ENCODE measurements at places on chromosomes 5 and 9.
A peak's percentile ranks its signal among the peaks of the same experiment; 100 is the strongest.

GRCh38 chr5:172266071-172266675, 17.4 kb downstream of the UBTD2 start:
- no peak for DNase-seq

DNA sequence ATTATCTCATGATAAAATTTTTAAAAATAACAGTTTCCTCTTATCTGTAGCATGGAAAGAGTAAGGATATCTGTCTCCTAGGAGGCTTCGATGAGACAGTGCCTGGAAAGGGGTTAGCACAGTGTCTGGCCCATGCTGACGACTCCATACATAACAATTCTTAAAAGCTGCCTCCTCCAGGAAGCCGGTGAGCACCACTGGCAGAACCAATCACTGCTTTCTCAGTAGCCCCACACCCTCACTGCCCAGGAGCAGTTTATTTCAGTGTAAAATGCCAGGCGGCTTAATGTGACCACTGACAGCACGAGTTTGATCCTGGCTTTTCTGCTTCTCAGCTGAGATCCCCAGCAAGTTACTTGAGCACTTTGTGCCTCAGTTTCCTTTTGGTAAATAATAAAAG, 1.2 kb upstream of the NIPAL4 start:
- no peak for DNase-seq

- DNase-seq = no peak
These were observed 37.4 kb upstream of the SLC44A1 start for GRCh38 chr9:105206821-105207699.

- DNase-seq = no peak
These were observed 7.2 kb upstream of the TMEFF1 start for GRCh38 chr9:100465761-100466160.

GRCh38 chr9:11241779-11242178, 629.0 kb upstream of the PTPRD start:
- DNase-seq = no peak

DNA sequence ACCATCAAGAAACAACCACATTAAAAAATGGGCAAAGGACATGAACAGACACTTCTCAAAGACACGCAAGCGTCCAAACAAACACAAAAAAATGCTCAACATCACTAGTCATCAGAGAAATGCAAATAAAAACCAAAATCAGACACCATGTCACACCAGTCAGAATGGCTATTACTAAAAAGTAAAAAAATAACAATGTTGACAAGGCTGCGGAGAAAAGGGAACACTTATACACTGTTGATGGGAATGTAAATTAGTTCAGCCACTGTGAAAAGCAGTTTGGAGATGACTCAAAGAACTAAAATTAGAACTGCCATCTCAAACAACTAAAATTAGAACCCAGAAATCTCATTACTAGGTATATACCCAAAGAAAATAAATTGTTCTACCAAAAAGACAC, 80.4 kb downstream of the CAAP1 start:
- no peak for DNase-seq

- no peak for DNase-seq
These were observed at the start of gene F2RL2 for GRCh38 chr5:76622973-76623596. Gene F2RL2 (minus strand): TSS chr5:76623403. CDS start chr5:76623230, 173 bp downstream.

DNA sequence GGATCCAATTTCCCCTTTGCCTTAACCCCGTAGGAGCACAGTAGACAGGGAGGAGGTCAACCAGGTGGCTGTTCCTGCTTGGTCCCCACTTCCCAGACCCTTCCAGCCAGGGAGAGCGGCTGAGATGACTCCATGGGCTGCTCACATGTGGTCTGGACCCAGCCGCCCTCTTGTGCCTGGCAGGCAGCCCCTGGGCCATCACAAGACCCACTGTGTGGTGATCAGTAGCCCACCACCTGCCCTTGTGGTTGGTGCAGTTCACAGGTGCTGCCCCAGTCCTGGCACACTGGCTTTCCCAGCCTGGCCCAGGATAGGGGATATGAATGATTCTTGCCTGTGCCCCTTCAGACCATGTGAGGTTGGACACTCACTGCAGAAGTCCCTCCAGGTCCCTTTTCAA, 1556.7 kb downstream of the FOXD4L5 start:
- no peak for DNase-seq

DNA sequence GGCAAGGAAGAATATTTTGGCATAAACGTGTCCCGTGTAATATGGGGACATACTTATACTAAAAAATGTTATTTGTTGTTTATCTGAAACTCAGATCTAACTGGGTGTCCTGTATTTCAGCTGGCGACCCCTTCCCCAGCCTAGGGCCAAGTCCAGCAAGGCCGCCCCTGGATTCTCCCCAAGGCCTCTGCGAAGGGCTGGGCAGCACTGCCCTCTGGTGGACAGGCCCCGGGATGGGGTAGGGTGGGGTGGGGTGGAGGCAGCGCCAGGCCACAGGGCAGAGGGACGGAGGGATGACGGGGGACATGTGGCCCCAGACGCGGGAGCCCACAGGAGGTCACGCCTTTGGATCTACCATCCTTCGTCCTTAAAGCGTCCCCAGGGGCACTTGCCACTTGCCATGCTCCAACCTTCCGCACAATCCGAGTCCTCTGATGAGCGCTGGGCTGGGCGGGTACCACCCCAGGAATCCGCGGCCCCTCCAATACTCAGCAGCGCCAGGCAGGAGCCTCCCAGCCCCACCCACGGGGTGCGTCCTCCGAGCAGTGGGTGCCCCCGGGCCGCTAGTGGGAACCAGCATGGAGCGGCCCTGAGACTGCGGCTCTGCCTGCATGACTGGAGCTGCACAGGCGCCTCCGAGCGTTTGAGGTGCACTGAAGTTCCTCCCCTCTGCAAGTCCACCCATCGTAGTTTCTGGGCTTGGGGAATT, 7.1 kb upstream of the AGPAT2 start:
- DNase-seq = no peak

GRCh38 chr9:122777935-122778627, 10.7 kb upstream of the OR5C1 start:
- no peak for DNase-seq

DNA sequence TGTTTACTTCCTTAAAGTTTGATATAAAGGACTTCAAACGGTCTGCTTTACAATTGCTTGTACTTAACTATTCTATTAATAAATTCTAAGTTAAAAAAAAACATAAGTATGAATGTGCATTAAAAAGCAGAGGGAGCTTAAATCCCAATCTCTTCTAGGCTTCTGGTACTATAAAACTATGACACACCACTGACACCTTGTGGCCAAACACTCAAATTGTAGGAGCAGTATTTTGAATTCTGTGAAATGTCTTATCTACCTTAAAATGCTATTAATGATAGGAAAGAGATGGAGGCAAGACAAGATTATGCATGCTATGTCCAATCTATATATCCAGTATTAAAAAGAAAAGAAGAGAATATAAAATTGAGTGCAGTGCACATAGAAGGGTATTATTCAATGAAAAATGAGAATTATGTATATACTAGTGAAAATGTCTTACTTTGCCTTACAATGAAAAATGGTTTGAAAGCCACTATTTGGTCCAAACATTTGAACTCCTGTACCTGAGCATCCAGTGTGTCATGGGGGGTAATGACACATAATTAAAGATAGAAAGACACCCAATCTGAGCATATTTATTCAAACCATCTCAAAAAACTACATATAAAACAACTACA, 87.6 kb downstream of the ERP44 start:
- peak; percentile 45 for DNase-seq

DNA sequence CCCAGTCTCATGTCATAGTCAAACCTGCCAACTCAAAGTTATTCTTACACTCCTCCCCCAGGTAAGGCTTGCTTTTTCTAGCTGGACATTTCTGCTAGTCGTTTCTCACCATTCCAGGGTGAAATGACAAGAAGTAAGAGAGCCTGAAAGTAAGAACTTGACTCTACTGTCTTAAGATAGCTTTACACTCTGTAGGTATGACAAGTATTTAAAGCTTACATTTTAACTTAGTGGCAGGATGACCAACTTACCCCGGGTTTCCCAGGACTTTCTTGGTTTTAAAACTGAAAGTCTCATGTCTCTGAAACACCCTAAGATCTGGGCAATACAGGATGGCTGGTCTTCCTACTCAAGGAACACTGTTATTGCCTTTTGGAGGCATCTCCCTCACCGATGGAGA, 67.5 kb upstream of the PIK3R1 start:
- DNase-seq = no peak

GRCh38 chr9:98214811-98215210, 22.4 kb upstream of the CORO2A start:
- no peak for DNase-seq

DNA sequence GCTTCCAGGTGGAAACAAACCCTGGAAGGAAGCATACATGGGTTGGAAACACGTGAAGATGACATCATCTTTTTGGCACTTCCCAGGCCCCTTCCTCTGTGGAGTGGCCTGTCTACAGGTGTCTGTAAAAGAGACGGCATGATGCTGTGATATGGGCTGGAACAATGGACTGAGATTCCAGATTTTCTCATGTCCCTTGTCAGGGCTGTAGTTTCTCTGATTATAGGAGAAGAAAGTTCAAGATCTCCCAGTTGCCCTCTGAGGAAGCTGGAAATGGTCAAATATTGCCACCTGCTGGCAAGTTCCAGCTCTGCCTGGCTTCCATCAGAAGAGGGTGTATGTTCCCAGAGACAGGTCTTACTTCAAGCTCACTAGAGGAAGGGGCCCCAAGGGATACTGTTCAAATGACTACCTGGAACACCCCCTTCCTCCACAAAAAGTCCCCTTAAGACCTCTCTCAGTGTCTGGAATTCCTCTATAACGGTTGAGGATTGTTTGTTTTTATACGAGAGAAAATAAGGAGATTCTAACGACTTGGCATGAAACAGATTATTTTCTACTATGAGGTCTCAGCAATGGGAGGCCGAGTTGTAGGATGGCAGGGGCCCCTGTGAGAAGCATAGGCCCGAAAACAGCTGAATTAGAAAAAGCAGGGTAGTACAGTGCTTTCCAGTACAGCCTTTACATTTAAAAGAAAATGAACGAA, 7.3 kb upstream of the ANXA6 start:
- DNase-seq = peak; percentile 78

GRCh38 chr5:153460421-153460820, 30.0 kb upstream of the GRIA1 start:
- no peak for DNase-seq

DNA sequence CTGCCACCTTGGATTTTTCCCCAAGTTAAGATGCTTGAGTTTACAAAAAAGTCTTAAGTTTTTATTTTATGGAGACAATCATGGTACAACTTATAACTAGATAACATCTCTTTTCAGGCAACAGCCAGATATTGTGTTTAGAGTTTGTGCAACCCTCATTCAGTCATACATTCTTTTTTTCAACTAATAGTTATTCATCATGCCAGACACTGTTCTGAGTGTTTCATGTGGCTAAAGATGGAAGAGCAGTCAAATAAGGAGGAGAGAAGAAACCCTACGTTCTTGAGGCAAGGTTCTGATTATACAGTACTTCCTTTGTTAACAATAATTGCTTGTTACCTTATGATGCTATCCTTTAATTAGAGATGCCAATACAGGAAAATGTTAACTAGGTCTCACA, 42.1 kb upstream of the ZNF462 start:
- DNase-seq = no peak

GRCh38 chr9:70614786-70615463, 200.5 kb upstream of the KLF9 start:
- DNase-seq = no peak

DNA sequence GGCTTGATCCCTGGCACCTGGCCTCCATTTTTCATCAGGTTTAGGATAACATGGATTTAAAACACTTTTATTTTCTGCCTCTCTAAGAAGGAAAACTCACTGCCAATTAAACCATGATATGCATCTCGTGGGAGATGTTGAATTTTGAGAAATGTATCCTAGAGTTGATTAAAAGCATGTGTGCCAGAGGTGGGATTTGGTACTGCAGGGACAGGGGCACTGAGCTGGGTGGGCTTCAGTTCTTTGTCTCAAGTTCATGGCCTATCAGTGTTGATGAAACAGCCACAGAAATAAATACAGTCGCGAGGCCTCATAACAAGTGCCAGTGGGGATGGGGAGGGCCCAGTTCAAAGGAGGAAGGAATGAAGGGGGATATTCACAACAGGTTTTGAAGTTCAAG, 34.9 kb downstream of the POLR1E start:
- DNase-seq = no peak

- DNase-seq = no peak
These were observed 488.5 kb downstream of the CYLC2 start for GRCh38 chr9:103483471-103484096.

DNA sequence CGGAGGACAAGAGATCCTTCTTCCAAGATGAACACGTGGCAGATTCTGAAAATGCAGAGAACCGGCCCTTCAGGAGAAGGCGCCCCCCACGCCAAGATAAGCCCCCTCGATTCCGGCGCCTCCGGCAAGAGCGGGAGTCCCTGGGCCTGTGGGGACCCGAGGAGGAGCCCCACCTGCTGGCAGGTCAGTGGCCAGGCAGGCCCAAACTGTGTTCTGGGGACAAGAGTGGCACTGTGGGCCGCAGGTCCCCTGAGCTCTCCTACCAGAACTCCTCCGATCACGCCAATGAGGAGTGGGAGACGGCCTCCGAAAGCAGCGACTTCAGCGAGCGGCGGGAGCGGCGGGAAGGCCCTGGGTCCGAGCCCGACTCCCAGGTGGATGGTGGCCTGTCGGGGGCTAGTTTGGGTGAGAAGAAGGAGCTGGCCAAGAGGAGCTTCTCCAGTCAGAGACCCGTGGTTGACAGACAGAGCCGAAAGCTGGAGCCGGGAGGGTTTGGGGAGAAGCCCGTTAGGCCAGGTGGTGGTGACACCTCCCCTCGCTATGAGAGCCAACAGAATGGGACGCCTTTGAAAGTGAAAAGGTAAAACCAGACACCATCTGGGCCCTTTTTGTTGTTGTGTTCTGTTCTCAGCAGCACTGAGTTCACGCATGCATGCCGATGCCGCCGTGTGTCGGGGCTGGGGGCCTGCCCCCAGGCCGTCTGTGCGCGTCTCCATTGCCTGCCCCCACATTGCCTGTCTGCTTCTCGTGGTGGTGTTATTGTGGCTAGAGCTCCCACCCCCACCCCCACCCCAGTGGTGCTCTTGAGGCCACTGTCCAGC, 26.6 kb upstream of the POMT1 start:
- DNase-seq = no peak

GRCh38 chr5:16585041-16585667, 31.6 kb downstream of the RETREG1 start:
- DNase-seq = no peak

GRCh38 chr9:18545636-18546360, 71.8 kb downstream of the ADAMTSL1 start:
- no peak for DNase-seq
